ENCODE measurements at places on chromosomes 16 and 17.

GRCh38 chr17:37109731-37110710 lies 161.3 kb downstream of the AATF start:
- no peak for DNase-seq

DNA sequence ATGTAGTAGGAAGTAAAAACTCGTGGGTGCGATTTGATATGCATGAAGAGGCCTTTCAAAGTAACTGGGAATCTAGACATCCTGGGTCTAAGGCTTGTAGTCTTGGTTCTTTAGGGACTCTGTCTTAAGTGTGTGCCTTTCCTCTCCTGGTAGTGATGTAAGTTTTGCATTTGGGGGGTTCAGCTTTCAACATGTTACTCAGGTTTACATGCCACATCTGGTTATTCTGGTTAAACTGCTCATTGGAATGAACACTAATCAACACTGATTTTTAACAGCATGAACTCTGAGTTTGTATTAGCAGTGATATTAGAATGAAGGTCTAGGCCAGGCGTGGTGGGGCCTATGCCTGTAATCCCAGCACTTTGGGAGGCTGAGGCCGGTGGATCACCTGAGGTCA lies 15.1 kb downstream of the PGS1 start:
- no peak for DNase-seq

DNA sequence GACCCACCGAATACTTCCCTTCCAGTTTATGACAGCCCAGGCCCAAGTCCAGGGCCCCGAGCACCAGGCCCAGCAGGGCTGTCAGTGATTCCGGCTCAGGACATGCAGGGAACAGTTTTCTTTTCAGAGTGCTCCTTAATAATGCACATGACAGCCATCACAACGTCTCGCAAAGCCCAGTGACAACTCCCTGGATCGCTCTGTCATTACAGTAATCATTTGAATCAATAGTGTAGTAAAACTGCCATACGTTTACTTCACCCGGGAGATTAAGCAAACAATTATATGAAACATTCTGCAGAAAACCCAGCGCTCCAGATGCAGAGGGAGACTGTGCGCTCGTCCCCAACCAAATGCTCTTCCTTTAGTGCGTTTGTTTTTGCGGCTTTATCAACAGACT lies 162.6 kb upstream of the CDH13 start:
- no peak for DNase-seq

DNA sequence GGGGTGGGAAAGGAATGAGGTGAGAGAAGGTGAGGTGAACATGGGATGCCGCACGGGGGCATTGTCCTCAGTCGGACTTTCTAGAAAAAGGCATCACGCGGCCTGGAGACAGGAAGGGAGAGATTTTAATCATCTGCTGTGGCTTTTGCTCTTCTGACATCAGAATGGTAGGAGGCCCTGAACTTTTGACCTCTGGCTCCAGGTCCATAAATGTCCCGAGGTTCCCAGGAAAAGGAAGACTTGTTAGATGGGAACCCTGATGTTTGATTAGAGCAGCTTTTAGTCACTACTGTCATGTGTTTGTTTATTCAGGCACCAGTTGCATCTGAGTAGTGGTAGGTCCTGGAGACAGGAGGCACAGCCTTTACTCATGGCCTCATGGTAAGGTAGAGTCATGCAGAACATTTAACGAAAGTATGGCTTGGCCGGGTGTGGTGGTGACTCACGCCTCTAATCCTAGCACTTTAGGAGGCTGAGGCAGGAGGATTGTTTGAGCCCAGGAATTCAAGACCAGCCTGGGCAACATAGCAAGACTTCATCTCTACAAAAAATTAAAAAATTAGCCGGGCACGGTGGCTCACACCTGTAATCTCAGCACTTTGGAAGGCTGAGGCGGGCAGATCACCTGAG lies 203.1 kb downstream of the MSI2 start:
- DNase-seq, result no peak

DNA sequence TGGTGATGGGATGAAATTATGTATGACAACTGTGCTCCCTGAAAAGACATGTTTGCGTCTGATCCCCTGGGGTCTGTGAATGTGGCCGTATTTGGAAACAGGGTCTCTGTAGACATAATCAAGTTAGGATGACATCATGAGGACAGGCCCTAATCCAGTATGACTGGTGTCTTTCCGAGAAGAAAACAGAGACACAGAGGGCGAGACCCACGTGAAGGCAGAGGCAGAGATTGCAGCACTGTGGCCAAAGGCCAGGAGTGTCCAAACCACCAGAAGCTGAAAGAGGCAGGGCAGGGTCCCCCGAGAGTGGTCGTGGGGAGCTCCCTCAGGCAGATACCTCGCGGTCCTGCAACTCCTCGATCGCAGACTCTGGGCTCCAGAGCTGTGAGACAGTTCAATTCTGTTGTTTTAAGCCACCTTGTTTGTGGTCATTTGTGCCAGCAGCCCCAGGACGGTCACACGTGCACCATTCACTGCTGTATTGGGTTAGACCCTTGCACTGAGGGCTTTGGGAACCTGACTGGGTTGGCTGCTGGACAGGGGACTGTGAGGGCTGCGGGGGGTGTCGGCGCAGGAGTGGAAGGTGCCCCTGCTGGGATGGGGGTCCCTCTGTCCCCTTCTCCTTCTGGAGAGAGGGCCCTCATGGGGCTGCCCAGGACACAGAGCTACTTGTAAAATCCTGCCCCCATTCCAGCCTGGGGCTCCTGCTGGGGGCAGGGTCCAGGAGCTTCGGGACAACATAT lies 27.7 kb downstream of the METRNL start:
- no peak for DNase-seq

DNA sequence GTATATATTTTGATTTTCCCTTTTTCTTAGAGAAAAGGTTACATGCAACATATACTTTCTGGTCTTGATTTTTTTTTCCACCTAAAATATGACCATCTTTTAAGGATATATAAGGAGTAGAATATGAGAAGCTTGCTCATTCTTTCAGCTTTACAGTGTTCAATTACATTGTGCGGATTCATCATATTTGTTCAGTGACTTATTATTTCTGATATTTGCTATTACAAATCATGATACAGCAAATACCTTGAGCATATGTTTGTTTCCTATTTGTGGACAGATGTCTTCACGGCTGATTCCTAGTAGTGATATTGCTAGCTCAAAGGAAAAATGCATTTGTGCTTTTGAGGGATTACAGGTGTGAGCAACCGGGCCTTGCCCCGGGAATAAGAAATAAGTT lies 18.1 kb downstream of the KATNIP start:
- DNase-seq, result no peak

Data from CD4-positive, alpha-beta T cell treated with Interleukin-1 beta for 1 hour (primary cell).